NCI-H2029 (cell line): ENCODE measurements at places on chromosomes 16 and 17.

GRCh38 chr17:71057448-71057847 lies 888.1 kb downstream of the KCNJ2 start:
- no peak for DNase-seq

DNA sequence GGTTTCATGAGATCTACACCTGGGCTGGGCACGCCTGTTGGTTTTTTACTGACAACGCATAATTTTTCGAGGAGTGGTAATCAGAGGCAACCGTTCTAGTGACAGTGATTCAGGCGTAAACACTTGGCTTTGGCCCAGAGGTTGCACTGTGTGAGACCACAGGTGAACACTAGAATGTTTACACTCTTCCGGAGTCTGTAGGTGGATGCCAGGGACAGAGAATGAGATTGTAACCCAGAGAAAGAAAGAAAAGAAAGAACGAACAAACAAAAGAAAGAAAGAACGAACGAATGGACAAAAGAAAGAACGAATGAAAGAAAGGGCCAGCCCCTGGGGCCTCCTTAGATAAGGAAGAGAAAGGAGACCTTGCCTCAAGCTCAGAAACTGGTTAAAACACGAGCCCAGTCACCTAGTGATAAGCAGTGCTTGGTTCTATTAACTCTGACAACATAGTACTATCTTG lies 113.2 kb downstream of the PRKCB start:
- peak; percentile 59 for DNase-seq

DNA sequence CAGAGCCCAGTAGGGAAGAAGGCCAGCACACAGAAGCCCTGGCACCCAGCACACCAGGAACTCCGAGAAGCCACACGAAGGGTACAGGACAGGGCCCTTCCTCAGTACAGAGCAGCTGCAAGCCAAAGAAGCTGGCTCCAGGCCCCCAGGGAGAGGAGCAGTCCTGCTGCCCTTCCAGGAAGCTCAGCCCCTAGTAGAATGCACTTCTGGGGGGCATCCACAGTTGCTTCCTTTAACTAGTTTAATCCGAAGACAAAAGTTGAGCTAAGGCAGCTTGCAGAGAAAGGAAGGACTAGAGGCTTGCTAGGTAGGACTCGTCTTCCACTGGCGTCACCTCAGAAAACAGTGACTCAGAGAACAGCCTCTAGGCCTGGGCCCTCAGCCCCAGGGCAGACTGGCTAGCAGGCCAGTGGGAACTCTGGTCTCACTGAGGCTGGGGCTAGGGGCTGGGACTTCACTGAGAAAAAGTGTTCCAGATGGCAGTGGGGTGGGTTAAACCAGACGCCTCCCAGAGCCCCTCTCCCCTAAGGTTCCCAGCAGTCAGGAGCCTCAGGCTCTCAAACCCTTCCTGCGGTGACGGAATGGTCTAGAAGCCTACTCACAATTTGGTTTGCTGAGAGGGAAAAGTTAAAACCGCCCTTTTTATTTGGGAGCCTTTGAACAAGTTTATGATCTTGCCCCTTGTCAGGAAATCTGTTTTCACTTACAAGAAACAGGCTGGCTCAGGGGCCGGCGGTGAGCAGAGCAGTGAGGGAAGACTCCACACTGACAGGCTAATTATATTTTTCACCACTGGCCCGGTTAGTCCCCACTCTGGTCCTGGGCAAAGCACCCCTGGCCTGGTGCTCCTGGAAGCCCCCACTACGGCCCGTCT lies 41.4 kb downstream of the ACTG1 start:
- DNase-seq = no peak

- no peak for DNase-seq
Measured at GRCh38 chr17:32593003-32593402, 106.2 kb downstream of the CDK5R1 start.

- DNase-seq = no peak
Measured at GRCh38 chr17:7204336-7204735, 15.3 kb downstream of the DLG4 start.

DNA sequence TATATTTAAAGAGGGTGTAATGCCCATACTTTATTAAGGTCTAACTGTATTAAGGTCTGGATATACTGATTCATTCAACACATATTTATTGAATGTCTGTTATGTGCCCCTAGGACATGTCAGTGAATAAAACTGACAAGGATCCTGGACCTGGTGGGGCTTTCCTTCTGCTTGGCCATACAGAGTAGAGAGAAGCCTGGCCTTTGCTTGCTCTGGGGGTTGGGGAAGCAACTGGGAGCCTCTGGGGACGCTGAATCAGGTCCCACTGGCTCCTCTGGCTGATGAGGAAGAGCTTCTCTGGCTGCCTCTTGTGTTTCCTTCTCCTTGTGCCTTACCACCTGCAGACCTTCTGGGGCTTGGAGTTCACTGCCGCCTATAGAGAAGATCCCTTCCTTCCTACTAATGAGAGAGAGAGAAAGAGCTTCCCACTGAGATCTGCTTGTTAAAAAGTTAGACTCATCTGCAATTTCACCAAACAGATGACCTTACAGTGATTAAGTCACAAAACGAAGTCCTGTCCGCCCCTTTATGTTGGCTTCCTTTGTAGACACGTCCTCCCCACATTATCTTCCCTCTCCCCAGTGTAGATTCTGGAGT lies 49.7 kb downstream of the MSI2 start:
- DNase-seq = no peak

DNA sequence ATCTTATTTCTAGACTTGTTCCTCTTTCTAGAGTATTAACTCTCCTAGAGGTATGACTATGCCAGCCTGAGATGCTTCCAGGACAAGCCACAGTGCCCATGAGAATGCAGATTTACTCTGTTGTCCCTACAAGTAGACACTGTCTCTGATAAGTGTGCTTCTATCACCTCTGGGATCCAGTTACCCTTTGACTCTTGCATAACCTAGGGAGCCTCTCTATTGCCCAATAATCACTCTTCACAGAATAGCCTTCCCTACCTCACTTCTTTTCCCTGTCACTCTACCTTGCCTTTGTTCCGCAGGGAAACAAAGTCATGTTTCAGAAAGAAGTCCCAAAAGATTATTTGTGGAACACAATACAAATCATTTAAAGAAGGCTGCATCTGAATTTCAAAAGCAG lies 1.6 kb upstream of the KRT34 start:
- no peak for DNase-seq

- DNase-seq = no peak
Measured at GRCh38 chr16:21565507-21565860, 33.9 kb upstream of the METTL9 start.

DNA sequence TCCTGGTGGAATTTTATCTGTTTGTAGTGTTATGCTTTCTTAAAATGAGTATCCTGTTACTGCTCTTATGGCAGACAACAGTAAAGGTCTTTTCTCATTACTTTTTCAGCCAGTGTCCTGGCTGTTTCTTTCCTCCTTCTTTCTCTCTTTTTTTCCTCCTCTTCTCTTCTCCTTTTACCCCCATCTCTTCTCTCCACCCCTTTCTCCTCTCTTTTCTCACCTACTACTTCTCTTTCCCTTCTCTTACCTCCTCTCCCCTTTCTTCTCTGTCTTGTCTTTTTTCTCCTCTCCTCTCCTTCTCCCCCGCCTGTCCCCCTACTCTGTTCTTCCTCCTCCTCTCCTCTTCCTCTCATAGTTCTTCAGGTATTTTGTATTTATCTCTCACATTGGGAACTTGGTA lies 48.9 kb downstream of the CPD start:
- DNase-seq = no peak

GRCh38 chr17:3799181-3799945 lies 1.6 kb downstream of the ITGAE start:
- no peak for DNase-seq

GRCh38 chr17:49976163-49976827 lies 7.3 kb downstream of the DLX4 start:
- DNase-seq = no peak

GRCh38 chr16:8631373-8631772 lies 9.9 kb downstream of the METTL22 start:
- no peak for DNase-seq

DNA sequence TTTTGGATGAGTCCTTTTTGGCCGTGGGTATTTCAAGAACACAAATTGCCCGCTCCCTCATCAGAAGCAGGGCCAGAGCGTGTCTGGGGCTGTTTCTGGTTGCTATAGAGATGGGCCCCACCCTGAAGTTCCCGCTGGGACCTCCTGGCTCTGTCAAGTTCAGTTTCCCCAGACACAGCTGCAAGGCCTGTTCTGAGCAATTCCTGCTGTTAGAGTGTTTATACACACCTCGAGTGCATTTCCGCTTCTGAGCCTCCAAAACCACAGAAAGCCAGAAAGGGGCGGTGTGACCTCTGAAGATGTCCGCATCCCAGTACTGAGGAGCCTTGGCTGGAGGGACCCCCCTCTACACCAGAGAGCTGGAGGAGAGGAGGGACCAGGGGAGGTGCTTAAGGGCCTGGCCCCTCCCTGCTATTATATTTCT lies 9.3 kb upstream of the WBP2 start:
- no peak for DNase-seq

DNA sequence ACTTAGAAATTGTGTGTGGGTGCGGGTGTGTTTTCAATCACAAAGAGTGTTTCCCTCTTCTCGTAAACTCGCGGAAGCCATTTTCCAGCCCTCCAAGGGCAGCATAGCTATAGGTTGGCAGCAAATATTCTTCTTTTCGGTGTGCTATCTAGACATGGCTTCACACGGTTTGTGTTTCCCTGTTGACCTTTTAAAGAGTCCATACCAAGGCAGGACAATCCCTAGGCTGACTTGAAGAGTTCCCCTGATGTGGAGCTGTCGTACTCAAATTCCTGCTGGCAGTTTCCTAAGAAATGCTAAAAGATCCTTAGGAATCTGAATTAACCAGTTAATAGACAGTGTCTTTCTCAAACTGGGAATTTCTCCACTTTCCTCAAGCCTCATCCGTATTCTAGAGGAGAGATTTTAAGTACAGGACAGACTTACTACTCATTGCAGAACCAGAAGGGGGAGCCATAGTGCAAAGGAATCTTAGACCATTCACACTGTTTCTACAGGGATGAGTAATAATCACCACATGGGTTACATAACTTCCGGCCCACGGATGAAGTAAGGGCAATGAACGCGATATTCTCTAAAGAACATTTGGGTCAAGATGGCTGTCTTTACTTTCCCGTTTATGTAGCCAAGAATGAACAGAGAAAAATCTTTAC lies 288.6 kb upstream of the ELAC2 start:
- DNase-seq = no peak

DNA sequence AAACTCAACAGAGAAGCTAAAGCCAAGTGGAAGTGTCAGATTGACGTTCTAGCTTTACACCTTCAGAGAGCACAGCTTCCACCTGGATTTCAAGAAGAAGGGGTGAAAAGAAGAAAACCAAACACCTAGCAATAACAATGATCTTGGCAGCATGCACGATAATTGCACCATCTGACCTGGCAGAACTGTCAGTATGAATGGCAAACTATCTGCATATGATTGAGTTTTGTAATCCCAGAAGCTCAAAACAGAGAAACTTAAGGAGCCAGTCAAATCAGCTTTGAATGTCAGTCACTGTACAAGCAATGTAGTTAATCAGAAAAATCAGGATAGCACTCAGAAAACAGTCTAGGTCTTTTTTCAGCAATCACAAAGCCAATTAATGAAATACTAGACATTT lies 427.1 kb downstream of the ZFHX3 start:
- DNase-seq = no peak

GRCh38 chr17:14488958-14489550 lies 188.2 kb downstream of the HS3ST3B1 start:
- DNase-seq = no peak

DNA sequence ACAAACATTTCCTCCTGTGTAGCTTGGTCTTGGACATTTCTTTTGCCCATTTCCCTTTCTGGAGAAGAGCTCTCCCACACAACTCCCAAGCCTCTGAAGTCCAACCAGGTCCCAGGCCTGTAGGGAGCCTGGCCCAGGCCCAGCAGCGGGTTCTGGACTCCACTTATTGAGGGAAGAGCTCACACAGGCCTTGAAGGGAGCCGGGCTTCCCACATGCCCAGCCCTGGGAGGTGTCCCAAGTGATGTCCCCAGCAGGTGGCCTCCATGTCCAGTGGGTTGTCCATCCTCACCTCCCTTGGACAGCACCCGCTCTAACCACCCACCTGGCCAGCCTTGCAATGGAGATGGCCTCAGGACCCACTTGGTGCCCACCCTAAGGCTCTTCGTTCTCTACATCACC lies 5.9 kb upstream of the EPX start:
- DNase-seq = no peak

DNA sequence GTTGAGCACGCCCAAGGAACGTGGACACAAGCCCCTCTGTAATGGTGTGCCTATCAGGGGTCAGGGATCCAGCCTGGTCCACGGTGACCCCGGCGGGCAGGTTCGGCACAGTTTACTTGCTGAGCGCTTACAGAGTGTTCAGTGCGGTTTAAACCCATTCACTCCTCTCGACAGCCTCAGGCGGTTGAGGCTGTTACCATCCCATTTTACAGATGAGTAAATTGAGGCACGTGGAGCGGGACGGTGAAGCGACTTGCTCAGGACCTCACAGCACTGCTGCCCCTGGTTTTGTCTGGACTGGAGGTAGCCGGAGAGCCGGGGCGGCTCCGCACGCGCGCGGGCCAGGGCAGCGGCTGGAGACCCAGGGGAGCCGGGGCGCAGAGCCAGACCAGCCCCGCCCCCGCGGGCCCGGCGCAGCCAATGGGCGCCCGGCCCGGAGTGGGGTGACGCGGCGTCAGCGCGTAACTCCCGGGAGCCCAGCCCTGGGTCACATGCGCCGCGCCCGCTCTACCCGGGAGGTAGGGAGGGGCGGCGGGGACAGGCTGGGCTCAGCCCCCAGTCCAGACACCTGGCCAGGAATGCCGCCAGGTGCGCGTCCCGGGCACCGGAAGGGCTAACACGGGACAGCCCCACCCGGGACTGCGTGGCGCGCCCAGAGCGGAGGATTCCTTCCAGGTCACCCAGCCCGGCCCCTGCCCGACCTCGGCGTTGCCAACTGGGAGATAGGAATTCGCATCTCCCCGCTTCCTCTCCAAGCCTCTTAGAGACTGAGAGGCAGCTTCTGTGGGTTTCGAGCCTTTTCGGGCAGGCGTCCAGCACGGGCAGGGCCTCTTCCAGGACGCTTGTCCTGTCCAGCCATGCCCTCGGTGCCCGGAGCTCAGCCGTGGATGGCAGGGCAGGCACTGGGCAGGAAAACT lies 3.3 kb upstream of the SREBF1 start:
- peak; percentile 81 for DNase-seq

- no peak for DNase-seq
Measured at GRCh38 chr16:58076514-58076913, 51.0 kb downstream of the MMP15 start.

- DNase-seq = no peak
Measured at GRCh38 chr16:5386989-5387388, 289.4 kb upstream of the EEF2KMT start.

- DNase-seq = no peak
Measured at GRCh38 chr17:37218849-37219248, 156.9 kb upstream of the C17orf78 start.

- DNase-seq = peak; percentile 61
Measured at GRCh38 chr17:51461578-51462004, 201.2 kb downstream of the UTP18 start.

GRCh38 chr16:52912565-52913173 lies 140.0 kb downstream of the CHD9NB start:
- peak; percentile 3 for DNase-seq

DNA sequence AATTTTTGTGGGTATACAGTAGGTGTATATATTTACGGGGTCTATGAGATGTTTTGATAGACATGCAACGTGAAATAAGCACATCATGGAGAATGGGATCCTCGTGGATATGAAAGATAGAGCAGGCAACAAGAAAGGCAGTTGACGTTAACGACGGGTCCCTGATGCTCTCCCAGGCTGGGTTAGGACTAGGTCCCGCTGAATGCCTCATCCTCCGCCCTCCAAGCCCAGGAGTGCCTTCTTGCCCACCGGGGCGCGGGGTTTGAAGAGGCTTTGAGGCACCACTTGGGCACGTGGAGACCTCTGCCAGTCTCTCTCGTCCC lies 9.5 kb upstream of the ZFP90 start:
- DNase-seq = no peak

- no peak for DNase-seq
Measured at GRCh38 chr17:82118815-82119380, 20.9 kb upstream of the FASN start.
